ENCODE measurements at places on chromosomes 5 and 9.

- no peak for DNase-seq
Observed at GRCh38 chr9:22068369-22068768, 59.3 kb upstream of the CDKN2B start.

DNA sequence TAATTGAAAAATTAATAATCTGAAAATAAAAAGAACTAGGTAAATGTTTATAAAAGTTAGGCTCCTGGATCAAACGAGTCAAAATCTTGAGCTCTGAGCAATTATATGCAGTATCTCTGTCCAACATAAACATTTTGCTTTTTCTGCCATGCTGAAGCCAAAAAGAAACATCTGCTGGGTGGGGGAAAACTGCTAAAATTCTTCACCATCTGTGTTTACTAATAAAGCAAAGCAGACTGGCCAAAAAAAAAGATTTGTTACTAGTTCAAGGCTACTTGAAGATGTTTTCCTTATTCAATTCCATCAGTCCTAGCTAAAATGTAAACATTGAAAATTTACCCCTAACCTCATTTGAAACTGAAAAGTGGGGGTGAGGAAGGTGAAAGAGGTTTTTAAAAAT, 29.7 kb downstream of the GTF3C4 start:
- DNase-seq, result no peak

DNA sequence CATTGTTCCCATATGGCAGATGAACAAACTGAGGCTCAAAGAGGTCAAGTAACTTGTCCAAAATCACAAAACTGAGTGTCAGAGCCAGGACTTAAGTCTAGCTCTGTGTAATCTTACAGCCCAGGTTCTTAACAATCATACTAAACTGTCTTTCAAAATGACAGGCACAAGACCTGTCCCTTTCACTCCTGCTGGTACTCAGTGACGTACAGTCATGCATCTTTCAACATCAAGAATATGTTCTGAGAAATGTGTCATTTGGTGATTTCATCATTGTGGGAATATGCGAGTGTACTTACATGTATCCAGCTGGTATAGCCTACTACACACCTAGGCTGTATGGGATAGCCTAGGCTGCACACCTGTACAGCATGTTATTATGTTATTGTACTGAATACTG, 646.8 kb upstream of the WWC1 start:
- DNase-seq, result peak; percentile 48

- DNase-seq, result no peak
Observed at GRCh38 chr5:77294185-77294584, 83.7 kb downstream of the PDE8B start.

- no peak for DNase-seq
Observed at GRCh38 chr5:146365618-146366017, 27.0 kb downstream of the POU4F3 start.

DNA sequence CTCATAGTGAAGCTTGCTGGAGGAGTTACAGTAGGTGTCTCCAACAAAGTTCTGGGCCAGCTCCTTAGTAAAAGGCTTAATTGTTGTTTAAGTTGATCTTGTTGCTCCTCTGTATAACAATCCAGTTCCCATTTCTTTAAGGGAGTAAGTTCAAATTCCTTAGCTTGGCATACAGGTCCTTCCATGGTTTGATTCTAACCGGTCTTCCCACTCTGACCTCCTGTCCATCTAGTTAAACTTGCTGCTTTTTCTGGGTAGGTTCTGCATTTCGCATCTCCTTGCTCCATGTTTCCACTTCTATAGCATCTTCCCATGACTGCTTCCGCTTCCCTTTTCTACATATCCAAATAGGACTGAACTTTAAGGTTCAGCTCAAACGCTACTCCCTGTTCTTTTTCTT, 95.5 kb downstream of the ARHGAP26 start:
- no peak for DNase-seq

Data from ELR (cell line).